ENCODE measurements at places on chromosomes 1 and 21.
A peak's percentile ranks its signal among the peaks of the same experiment; 100 is the strongest.

GRCh38 chr21:36481639-36482038, 1.7 kb upstream of the CLDN14 start:
- DNase-seq = no peak

DNA sequence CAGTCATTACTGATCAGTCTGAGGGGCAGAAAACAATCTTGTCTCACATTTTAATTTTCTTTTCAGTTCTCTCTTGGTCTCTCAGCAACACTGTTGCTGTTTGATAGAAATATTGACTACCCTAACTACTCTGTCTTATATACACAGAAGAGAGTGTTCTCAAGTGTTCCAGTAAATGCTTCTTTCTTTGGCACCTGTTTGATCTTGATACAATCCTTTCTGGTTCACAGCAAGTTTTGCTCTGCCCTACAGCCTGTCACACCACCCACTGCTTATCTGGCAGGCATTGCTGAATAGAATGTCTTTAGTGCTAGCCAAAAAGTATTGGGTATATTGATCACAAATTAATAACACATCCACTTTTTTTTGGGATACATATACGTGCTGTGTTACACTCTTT, 75.7 kb upstream of the WLS start:
- DNase-seq = no peak

- peak; percentile 91 for DNase-seq
Measured at GRCh38 chr1:167935216-167936067, 1.0 kb upstream of the DCAF6 start.

DNA sequence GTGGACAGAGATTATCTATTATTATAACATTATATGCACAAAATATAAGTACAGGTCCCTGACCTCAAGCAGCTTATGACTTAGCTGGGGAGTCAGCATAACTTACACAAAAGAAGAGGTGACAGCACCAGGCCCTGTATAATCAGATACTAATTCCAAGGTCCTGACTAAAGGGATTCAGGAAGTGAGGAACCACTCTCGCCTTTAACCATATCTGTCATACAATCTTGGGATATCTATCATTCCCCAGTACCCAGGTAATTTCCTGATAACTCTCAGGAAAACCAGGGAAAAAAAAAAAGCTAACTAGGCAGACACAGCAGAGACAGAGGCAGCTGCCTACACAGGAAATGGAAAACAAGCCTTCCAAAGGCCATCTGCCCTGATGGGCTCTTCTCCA, 78.5 kb upstream of the CAMK1G start:
- DNase-seq = no peak

- DNase-seq = no peak
Measured at GRCh38 chr1:221869779-221870178, 127.9 kb upstream of the DUSP10 start.

- DNase-seq = no peak
Measured at GRCh38 chr1:92123868-92124267, 43.7 kb downstream of the BTBD8 start.

- DNase-seq = no peak
Measured at GRCh38 chr1:113451710-113452109, 61.4 kb downstream of the MAGI3 start.

- DNase-seq = no peak
Measured at GRCh38 chr1:245877976-245878375, 629.1 kb downstream of the SMYD3 start.

- no peak for DNase-seq
Measured at GRCh38 chr1:228527596-228527995, 40.4 kb downstream of the RNF187 start.

DNA sequence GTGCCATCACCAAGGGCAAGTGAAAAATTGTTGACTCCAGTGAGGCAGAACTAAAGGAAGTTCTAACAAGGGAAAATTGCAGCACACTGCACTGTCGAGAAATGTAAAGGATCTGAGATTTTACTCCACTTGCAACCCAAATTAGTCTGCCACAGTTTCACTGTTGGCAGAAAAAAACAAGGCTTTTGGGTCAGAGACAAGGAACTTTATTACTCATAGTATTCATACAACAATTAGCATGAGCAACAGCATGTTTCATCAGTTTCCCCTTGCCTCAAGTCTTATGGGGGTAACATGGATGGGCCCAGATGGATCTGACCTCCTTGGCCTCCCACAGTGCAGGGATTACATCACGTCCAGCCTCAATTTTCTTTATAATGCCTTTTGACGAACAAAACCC, 125.3 kb downstream of the LTN1 start:
- no peak for DNase-seq

DNA sequence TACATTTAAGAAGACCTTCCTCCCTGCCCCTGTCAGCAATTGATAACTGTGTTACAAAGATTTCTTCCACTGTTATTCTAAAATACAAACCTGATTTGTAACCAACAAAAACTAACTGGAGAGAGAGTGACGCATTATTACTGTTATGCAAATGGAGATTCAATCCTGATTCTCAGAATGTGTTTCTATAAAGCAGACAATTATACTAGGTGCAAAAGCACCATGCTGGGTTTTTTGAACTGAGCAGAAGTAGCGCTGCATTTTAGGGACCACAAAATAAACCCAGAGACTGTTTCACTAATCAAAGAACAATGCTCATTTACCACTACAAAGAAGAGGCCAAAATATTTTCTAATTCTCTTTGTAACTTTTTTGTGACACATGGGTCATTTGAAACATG, 13.6 kb upstream of the GBP6 start:
- DNase-seq = no peak

DNA sequence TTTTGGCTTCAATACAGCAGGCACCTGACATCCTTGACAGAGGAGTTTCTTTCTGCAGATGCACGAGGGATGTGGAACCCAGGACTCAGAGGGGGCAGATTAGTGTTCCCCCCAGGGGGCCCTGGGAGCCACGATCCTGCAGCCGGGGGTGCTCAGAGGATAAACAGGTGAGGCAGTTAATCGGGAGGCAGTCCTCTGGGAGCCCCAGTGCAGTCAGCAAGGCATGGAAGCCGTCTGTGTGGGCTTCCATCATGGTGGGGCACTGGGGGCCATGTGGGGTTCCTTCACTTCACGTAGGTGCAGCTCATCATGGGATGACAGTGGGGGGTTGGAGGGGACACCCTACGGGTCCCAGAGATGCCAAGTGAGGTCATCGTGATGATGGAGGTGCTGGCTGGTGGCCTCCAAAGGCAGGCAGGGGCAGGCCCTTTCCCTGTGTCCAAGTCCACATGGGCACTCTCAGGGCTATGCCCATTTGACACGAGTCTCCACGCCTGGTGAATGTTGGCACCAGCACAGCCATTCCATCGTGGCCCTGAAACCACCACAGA, 59.3 kb upstream of the ABCG1 start:
- no peak for DNase-seq

- DNase-seq = no peak
Measured at GRCh38 chr1:41161846-41162245, 80.3 kb downstream of the SCMH1 start.

GRCh38 chr1:201933840-201934430, 12.4 kb downstream of the LMOD1 start:
- DNase-seq = no peak

DNA sequence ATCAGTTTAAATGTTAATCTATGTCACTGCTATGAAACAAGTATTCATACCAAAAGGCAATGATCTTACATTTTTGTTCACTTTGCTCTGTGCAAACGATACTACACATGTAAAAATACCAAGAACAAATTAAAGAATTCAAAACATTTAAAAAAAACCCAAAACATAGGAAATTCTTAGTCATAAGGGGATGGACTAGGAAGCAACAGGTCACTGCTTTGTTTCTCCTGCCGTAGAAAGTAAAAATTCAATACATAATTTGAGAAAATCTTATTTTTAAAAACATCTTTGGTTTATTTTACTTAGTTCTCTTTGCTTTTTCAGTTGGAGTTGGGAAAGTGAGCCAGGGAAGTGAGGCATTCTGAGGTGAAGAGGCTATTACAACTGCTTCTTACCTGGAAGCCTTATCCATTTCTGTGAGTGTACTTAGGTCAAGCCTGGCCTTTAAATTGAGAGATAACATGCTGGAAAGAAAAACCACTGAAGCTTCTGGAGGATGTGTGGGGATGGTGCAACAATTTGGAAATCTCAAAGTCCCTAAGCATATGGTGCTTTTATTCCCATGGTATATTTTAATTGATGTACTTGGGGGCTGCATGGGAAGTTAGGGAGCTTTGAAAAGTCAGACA, 183.5 kb downstream of the CDC42BPA start:
- DNase-seq = no peak

- DNase-seq = no peak
Measured at GRCh38 chr1:15177710-15178166, 24.2 kb downstream of the TMEM51 start.

GRCh38 chr1:202505356-202505755, 156.9 kb downstream of the PPP1R12B start:
- no peak for DNase-seq

DNA sequence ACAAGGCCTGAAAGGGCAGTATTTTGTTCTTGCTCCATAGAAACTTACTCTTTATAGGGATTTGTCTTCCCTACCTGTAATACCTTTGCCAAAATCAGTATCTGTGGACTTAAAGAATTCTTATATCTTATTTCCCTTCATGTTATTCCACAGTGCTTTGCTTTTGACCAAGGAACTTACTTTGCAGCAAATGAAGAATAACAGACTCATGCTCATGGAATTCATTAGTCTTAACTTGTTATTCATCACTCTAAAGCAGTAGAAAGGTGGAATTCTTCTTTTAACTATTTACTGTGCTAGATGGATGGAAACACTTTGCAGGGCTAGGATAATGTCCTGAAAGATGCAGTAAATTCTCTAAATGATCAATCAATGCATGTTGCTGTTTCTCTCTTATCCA, 45.9 kb downstream of the DUSP10 start:
- DNase-seq = no peak

- DNase-seq = no peak
Measured at GRCh38 chr1:91655912-91656449, 155.3 kb downstream of the CDC7 start.
